ENCODE measurements at places on chromosomes 5 and 9. TPM values are rescaled to one million over a fixed set of nuclear protein-coding genes. Genes with fewer than 3 reads are reported as not detected.

UBE2QL1 gene
- 52.1 TPM for polyA plus RNA-seq

S1PR3 gene
- 21.4 TPM for polyA plus RNA-seq

FGF1 gene
- 48.4 TPM for polyA plus RNA-seq

PCDH12 gene
- 7.3 TPM for polyA plus RNA-seq

SARDH gene
- polyA plus RNA-seq = 10.5 TPM

DNAI1 gene
- polyA plus RNA-seq = 10.5 TPM

LRRC19 gene
- 0.44 TPM for polyA plus RNA-seq

IFNA16 gene
- not detected for polyA plus RNA-seq

Measured in spinal cord (tissue), 10 donors.